ENCODE measurements at places on chromosomes 2 and 18.

- no peak for DNase-seq
Measured at GRCh38 chr2:240433973-240434727, 1.3 kb upstream of the GPC1 start.

DNA sequence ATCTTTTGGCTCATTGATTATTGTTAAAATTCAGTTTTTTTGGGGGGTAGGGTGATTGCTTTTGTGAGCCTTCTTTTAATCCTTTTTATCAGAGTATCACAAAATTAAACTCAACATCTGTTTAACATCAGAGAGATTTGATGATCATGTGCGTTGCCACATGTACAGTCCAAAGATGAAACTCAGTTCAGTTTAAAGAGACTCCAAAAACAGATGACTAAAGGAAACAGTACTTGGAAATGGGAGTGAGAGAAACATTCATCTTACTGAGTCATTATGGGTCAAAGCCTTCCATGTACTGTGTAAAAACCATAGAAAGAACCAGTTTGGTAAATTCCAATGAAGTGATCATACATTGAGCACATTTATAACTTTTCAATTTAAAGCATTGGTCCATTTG is 53.0 kb downstream of the LYPD6 start:
- DNase-seq = no peak

- no peak for DNase-seq
Measured at GRCh38 chr18:54416436-54416835, 58.7 kb downstream of the C18orf54 start.

- no peak for DNase-seq
Measured at GRCh38 chr2:232816657-232817056, 40.3 kb upstream of the KCNJ13 start.

GRCh38 chr18:44943311-44943881 is 262.7 kb downstream of the SETBP1 start:
- no peak for DNase-seq

DNA sequence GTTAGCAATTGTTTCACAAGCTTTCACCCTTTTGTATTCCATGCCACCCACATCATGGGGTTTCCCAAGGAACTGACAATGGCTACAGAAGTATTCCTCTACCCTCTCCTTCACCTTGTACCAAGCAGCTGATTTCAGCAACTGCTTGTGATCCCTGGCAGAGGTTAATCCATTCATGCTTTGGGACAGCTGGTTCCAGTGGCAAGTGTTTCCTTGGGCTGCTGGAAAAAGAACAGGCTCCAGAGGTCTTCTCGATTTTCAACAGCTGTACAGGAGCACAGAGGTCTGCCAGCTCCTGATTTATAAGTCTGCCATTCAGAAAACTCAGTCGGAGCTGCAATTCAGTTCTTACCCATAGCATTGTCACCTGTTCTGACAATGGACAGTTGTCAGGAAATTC is 239.2 kb upstream of the CWC22 start:
- DNase-seq = no peak

DNA sequence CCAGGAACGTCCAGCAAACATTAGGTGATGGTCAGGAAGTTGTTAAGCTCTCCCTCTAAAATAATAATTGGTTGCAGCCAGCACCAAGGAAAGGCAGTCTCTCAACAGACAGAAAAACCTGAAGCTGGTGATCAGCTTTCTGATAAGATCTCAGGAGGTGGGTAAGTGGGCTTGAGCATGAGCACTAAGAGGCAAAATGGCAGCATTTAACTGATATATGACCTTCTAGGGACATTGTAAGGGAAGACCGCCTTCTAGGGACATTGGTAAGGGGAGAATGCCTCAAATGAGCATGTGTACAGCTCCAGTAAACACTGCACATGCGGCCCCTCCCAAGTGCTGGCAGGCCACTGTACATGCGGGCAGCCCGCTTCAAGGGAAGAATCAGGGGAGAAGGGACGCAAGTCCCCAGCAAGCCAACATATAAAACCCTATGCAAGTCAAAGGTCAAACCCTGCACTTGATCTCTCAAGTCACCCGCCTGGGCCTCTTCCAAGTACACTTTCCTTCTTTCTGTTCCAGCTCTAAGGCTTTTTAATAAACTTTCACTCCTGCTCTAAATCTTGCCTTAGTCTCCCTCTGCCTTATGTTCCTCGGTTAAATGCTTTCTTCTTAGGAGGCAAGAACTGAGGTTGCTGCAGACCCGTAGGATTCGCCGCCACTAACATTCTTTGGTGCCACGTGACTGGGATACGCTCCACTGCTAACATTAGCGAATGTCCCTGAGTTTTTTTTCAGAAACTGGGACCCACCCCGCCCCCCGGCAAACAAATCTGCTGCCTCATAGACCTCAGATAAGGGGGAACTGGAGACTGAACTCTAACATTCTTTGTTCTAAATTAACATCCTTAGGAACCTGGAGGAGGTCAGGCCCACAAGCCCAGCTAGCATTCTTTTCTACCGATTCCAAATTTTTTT is 463.8 kb downstream of the LPIN1 start:
- DNase-seq = no peak

DNA sequence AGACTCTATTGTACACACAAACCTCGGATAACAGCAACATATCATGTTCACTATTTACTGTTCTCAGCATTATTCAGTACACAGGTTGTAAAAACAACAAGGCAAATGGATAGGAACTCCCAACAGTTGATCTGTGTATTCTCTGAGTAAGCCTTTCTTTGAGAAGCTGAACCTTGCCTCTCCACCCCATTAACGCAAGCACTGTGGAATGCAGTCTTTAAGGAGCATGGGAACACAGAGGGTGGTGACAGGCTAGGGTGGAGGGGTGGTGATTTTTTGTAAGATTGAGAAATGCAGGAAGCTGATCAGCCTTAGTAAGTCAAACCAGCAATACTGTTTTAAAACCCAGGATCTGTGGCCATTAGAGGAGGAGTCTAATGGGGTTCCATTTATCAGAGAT is 19.6 kb upstream of the SERPINB11 start:
- DNase-seq = no peak

DNA sequence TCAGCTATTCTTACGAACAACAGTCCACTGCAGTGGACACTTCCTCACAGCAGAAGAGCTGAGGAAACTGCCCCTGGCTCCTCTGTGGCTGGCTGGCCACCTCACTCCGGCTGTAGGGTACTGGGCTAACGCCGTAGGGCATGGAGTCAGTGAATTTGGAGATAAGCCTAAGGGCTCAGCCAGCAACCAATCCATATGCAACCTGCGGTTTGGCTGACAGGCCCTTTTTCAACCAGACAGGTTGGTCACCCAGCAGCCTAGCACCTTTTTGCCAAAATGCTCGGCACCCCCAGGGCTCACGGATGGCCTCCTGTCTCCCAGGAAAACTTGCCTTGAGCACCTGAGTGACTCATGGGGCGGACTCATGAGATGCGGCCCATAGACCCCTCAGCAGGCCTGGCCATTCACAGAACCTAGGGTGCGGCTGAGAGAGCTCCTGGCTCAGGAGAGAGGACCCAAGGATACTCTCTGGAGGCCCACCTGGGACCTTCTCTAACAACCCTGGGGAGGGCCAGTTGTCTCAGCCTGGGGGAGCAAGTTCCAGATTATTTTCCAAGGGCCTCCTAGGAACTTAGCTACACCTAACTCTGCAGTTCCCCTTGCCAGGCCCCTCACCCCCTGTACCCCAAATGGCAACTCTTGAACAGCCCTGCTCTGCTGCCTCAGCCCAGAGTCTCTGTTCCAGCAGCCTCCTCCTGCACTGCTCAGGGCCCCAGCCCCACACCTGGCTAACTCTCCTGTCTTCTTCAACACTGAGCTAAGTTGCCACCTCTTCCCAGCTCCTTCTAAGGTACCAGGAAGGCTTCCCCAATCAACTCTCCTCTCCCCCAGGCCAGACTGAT is 252.1 kb downstream of the CYP26B1 start:
- DNase-seq = no peak

- peak; percentile 14 for DNase-seq
Measured at GRCh38 chr18:61635901-61636528, 256.8 kb downstream of the RNF152 start.

DNA sequence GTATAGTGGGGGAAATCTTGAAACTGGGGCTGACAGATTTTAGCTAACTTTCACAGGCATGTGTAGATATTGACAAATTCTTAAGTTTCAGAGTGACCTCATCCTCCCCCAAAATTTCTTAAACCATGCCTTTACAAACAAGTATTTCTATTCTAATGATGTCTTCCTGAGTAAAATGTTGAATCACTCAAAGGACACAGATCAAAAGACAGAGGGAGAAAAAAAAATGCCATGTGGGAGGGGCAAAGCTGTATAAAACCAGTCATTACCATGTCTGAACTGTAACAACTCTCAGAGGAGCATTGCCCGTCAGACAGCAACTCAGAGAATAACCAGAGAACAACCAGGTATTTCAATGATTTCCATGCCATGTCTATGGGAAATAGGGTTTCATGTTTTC is at the start of gene SERPINB2:
Gene SERPINB2, plus strand, starts transcription at position 282 of the 400 bp plus-strand sequence. CDS start 3,740 bp downstream, outside the sequence.
- DNase-seq = no peak

DNA sequence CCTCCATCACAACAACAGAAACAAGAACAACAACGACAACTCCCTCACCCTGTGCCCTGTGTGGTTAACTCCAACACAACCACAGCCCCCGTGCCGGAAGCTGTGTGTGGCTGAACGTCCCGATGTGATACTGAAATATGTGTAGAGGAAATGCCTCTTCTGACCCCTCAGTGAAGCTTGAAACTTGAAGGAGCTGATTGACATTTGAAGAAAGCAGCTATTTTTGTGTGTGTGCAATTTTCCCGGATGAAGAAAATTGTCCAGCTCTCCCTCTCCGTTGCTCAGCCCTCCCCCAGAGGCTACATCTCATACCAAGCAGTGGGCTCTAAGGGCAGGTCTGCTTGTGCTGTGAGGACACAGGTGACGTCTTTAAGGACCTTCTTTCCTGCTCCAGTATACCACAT is 173.8 kb downstream of the ICOS start:
- peak; percentile 60 for DNase-seq

- no peak for DNase-seq
Measured at GRCh38 chr2:24731040-24731439, 62.2 kb downstream of the PTRHD1 start.

DNA sequence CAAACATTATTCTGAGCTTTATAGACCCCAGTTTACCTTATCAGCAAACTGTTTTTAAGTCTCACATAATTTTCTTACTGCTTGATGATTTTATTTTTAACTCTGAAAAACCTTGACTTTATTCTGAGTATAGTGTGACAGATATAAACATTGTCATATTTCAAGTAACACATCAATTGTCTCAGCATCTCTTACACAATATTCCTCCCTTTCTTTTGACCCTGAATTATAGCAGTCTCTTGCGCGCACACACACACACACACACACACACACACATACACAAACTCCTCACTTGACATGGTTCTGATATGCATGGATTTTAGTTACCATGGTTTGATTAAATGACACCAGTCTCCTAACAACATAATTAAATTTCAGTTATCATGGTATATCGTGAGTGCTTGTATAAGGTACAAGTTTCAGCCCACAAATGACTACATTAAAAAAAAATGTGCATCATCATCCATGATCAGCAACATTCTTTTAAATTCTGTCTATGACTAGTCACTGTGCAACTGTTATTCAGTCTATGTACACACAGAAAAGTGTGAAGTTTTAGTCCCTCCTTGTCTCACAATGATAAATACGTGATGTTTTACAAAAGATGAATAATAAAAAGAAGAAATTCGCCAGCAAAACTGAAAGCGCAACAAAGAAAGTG is 39.5 kb upstream of the TACR1 start:
- DNase-seq = no peak

DNA sequence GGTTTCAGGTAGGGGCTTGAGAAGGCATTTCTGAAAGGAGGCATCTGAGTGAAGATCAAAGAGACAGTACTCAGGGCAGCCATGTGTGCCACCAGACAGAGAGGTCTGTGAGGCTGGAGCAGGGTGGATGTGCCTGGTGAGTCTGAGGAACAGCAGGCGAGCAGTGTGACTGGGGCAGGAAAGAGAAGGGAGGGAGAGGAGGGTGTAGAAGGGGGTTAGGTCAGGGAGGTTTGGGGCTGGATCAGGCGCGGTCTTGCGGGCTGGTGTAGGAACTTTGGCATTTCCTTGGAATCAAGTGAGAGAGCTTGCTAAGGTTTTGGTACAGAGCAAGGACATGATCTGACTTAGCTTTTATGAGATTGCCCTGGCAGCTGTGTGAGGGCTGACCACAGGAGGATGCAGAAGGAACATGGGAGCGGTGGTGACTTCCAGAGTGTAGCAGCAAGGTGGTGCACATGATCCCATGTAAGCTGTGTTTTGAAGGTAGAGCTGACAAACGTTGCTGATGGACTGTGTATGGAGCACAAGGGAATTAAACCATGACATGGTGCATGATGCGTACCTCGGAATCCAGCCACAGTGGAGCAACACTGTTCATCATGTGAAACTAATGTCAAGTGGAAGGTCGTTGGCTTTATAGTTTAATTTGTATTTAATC is 13.9 kb downstream of the RAB31 start:
- no peak for DNase-seq

DNA sequence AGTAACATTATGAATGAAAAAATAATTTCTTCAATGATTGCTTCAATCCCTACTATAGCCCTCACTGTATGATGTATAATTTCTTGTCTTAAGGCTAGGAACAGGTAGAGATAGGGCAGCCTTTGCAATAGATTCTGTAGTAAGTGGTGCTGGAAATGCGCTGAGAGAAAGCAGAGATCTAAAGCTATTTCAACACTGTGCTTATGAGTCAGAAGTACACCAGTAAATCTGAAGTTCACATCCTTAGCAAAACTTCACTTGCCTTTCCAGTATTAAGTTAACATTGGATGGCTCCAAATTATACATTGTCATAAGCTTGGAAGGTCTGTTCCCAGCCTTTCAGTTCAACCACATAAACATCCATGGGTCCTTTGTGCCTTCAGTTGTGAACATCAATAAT is 178.2 kb upstream of the EPHA4 start:
- DNase-seq = no peak

DNA sequence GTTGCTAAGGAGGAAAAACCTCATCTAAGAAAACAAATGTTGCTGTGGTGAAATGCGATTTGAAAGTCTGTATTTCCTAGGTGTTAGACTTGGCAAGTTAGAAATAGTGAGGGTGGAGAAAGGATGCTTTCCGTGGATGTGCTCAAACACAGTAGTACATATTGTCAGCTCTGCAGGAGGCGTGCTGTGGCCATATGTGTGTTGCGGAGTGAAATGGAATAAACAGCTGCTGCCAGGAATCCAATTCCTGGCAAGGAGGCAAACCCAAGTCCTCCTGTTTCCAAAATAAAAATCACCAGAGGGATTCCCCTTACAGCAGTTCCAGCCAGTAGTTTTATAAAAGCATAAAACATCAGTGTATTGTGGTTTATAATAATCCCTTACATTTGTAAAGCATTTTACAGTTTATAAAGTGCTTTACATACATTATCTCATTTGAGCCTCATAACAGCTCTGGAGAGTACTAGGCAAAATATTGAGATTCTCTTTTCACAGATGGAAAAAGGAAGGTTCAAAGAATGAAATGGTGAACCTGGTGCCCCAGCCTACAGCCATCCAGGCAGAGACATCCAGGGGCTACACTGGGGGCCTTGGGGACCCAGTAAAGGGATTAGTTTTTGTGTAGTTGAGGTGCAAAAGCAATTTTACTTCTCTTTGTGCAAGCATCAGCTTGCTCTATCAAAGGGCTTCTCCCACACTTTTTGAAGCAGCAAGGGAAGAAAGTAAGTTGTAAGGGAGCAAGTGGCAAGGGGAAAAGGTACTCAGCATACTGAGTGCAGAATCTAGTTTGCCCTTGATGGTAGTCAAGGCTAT is 206.0 kb downstream of the AGPS start:
- DNase-seq = no peak
